ENCODE measurements at places on chromosomes 13 and 19.

DNA sequence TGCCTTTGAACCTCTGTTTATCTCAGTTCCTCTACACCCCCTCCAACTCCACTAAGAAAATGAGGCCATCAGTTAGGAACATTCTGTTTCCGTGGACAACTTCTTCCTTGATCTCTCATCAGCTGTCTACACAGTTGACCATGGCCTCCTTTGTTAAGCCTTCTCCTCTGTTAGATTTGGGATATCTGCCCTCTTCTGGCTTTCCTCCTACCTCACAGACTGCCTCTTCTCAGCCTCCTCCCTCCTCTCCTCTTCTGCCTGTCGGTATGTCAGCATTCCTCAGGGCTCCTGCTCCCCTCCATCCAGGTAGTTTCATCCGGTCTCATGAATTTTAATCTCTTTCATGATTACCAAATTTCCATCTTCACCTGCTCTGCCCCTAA lies 454.9 kb downstream of the FOXO1 start:
- DNase-seq: no peak

GRCh38 chr13:23866420-23867026 lies 22.7 kb downstream of the MIPEP start:
- no peak for DNase-seq

GRCh38 chr13:70908795-70909194 lies 800.5 kb upstream of the KLHL1 start:
- no peak for DNase-seq

DNA sequence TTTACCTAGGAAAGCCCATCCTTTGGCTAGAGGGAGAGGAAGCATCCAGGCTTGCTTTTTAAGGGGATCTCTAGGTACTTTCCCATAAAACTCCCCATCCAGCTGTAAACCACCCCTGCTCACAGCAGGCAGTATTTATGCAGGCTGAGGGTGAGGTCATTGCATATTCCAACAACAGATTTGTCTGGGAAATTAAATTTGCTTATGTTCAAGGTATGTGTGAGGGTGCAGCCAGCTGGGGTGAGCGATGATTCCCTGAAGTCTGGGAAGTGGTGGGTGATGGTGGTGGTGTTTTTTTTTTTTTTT lies 96.3 kb upstream of the C1QTNF9B start:
- no peak for DNase-seq

DNA sequence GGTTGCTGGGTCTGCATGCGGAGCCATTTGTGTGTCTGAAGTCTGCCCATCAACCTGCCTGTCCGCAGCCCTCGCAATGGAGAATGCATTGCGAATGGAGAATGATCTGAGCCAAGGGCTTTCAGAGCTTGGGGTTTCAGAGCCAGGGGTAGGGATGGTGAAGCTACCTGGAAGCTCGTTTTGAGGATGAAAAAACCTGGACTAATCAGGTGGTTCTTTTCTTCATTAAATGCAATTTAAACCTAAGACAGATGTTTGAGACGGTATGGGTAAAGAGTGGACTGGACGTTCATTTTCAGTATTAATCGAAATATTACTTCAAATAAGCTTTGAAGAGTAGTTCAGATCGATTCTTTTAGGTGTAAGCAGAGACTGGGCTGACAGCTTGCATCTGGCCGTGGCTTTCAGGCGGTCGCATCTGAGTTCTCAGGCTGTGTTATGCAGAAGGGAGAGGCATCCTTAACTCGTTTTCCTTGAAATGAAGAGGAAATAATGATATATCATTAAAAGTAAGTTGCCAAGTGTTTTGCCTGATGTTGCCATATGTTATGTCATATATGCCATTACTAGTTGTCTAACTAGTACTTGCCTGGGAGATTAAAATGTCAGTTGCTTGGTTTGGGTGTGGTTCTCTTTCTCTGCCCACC lies 801 bp downstream of the MCF2L start:
- peak; percentile 26 for DNase-seq
